Ascending aorta (tissue), 2 donors: ENCODE measurements at places on chromosomes 1 and 21. TPM values are rescaled to one million over a fixed set of nuclear protein-coding genes. Genes with fewer than 3 reads are reported as not detected.

GRCh38 chr1:152860129-152860528 lies 333 bp downstream of the LCE7A start:
- no peaks in the 10 kb centered on the region for H3K27me3 ChIP-seq
- DNase-seq: no peak
- no peaks in the 10 kb centered on the region for H3K36me3 ChIP-seq
- H3K4me3 ChIP-seq: no peak overlapping the region
- H3K27ac ChIP-seq: no peak overlapping the region
- no peaks in the 10 kb centered on the region for H3K4me1 ChIP-seq

DNA sequence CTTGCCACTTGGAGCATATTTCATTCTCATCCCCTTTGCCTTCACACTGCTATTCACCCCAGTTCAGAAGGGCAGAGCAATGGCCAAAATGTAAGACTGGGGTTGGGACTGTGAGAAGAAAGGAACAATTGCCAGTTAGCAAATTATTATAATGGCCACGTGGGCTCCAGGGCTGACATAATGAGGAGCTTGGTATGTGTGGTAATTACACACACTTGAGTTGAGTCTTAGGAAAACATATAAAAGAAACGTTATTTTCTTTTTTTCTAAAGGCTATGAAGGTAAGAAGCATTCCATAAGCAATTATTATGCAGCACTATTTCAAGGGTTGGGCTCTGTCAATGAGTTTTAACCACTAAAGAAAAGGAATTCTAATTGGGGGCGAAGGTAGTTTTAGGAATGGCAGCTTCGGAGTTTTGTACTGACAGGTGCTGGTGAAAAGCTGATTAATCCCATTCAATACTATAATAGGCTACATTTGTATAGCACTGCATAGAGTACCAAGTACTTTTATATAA lies 32.5 kb upstream of the BCL10 start:
- peaks cover 12% of the 10 kb centered on the region for H3K4me1 ChIP-seq
- H3K36me3 ChIP-seq: no peaks in the 10 kb centered on the region
- no peak overlapping the region for H3K4me3 ChIP-seq

GRCh38 chr1:60228041-60228491 lies 154.5 kb upstream of the C1orf87 start:
- H3K27me3 ChIP-seq: no peaks in the 10 kb centered on the region
- H3K4me1 ChIP-seq: peaks cover 6% of the 10 kb centered on the region
- H3K36me3 ChIP-seq: no peaks in the 10 kb centered on the region
- no peak overlapping the region for H3K4me3 ChIP-seq
- DNase-seq: no peak

AKT3 gene
- total RNA-seq: 38.0 TPM

IL10RB gene
- 39.1 TPM for total RNA-seq

CSF3R gene
- 3.1 TPM for total RNA-seq
